ENCODE measurements at places on chromosomes 7 and 10.

DNA sequence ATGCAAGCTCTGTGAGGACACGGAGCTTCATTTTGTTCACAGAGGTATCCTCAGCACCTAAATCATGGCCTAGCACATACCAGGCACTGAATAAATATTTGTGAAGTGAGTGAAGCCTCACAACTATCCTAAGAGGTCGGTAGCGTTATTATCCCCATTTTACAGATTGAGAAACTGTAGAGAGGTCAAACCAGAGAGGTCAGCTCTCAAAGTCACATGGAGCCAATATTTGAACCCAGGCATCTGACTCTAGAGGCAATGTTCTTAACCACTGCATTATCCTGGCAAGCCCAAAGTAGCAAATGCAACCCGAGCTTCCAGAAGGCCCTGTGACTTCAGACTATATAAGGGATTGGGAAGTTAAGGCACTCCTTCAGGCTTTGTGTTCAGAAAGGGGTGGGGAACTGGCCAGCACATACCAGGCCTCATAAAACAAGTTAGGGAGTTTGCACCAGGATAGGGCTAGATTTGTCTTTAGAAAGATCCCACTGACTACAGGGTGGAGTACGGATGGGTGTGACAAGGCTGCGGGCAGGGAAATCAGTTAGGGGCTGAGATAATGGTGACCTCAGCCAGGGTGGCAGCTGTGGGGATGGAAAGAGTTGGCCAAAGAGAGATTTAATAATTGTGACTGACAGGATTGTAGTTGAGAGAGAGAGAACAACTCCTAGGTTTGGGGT is 101.4 kb downstream of the TBXAS1 start:
- DNase-seq = no peak

DNA sequence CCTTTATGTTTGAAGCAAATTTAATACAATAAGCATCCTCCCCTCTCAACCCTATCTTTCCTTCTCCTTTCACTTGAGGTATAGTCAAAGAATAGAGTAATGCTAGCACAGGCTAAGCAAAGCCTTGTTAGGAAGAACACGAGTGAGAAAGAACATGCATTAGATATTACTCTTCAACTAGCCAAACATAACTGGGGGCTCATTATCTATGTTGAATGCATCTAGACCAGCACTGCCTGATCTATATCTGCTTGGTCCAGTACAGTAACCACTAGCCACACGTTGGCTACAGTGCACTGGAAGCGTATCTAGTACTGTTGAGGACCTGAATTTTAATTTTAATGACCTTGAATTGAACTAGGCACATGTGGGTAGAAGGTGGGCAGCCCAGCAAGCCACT is 21.0 kb downstream of the SFMBT2 start:
- DNase-seq = no peak

- DNase-seq = no peak
These were observed 120.2 kb upstream of the TNS3 start for GRCh38 chr7:47702080-47702479.

DNA sequence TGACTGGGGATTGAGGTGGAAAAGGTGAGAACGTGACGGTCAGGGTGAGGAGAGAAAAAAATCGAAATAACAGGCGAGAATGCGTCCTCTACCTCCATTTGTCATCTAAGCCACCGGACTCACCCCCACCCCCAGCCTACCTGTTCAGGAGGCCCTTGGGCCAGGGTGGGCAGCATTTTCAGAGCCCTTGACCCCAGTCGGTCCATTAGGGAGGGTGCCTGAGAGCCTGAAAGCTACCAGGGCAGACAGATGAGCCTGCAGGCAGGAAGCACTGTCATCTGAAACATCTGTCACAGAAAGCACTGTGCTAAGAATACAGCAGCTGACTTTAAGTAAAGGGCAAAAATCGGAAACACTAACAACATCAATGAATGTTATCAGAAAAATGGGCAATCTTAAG is 47.0 kb downstream of the MAD1L1 start:
- DNase-seq = no peak

GRCh38 chr7:81590131-81590530 is 179.7 kb downstream of the HGF start:
- no peak for DNase-seq

All from D341Med (cell line).